ENCODE measurements at places on chromosomes 2 and 18.

- no peak for DNase-seq
Measured at GRCh38 chr18:33700513-33700976, 122.5 kb downstream of the ASXL3 start.

GRCh38 chr2:174788291-174788929, 24.1 kb upstream of the CHRNA1 start:
- no peak for DNase-seq

GRCh38 chr2:84283506-84283905, 175.6 kb downstream of the SUCLG1 start:
- no peak for DNase-seq

- no peak for DNase-seq
Measured at GRCh38 chr2:131092458-131093005, 728 bp downstream of the FAM168B start.

GRCh38 chr2:160507046-160507407, 13.4 kb upstream of the RBMS1 start:
- DNase-seq: no peak

GRCh38 chr2:75464348-75464946, 96.3 kb downstream of the EVA1A start:
- no peak for DNase-seq

DNA sequence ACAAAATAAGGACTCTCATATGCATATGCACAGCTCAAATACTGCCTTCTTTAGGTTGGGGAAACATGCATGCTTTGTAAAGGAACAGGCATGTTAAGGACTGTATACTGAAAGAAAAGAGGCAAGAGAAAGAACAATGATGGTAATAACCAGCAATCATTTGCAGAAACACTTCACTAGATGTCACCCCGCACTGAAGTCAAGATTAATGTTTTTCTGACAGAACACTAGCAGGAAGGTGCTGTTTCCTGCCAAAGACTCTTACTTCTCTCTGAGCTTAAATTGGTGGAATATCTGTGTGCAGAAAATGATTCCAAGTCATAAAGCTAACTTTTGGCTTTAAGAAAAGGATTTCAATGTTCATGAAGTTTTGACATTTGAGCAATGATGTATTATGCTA, 19.3 kb upstream of the CSRNP3 start:
- DNase-seq: no peak

DNA sequence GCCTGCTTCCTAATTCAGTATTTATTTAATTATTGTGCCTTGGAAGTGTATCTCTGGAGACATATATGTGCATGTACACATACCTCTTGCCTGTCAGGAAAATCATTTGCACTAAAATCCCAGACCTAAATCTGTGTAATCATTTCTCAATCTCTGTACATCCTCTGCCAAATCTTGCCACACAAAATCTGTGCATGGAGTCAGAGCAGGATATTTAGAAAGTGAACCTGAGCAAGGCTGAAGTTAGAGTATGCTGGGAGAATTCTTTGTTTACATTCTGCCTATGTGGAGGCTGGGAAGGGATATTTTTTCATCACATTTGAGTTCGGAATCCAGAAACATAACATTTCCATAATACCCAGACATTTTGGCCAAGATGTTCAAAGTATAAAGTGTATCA, 9.3 kb downstream of the XRCC5 start:
- no peak for DNase-seq

DNA sequence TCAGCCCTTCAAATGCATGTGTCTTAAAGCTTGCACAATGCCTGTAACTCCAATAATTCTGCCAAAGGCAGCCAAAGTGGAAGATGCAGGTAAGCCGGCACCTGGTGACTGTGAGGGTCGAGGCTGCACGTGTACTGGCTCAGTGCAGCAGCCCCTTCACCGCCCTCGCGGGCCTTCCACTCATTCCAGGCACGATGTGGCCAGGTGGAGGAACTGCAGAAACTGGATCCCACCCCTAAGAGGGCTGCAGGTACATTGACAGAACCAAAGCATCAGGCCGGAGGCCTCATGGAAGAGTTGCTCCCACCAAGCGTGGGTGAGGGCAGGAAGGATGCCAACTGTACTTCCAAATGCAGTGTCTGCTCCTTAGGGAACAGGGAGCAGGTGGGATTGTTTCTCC, 253.4 kb downstream of the HDAC4 start:
- peak; percentile 15 for DNase-seq

- no peak for DNase-seq
Measured at GRCh38 chr18:13530879-13531387, 195.4 kb downstream of the FAM210A start.

- DNase-seq: no peak
Measured at GRCh38 chr2:239723486-239724193, 301.5 kb downstream of the NDUFA10 start.

DNA sequence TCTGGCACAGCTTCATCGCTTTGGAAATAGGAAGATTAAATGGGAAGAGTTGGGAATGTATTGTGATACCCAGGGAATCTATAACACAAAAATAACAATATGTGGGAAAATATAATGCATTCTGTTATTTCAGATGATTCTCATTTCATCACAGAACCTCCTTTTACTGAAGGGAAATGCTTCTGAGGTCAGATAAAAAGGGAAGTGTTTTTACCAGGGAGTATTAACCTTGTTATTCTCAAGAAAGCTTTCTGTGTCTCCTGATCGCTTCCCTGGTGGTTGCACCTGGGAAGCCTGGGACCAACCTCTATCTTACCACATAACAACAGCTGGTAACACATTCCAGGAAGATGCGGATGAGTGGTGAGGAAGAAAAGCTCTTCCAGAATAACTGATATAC, 47.2 kb downstream of the SCG2 start:
- no peak for DNase-seq

DNA sequence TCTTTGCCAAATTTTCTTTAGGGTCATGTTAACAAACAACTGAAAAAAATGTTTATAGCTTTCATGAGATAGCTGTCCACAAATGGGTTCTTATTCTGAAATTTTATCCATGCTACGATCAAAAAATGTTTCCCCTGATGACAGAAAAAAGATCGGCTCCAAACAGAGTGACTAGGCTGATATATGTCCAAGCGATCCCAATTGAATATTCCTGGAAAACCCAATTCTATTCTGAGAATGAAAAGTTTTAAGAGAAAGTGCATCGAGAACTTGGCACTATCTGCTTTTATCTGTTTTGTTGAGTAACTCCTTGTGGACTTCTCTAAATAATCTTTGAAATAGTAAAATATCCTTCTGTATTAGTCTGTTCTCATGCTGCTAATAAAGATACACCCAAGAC, 19.1 kb downstream of the KCNE4 start:
- no peak for DNase-seq

GRCh38 chr2:201572846-201573508, 70.3 kb downstream of the TMEM237 start:
- DNase-seq: no peak

DNA sequence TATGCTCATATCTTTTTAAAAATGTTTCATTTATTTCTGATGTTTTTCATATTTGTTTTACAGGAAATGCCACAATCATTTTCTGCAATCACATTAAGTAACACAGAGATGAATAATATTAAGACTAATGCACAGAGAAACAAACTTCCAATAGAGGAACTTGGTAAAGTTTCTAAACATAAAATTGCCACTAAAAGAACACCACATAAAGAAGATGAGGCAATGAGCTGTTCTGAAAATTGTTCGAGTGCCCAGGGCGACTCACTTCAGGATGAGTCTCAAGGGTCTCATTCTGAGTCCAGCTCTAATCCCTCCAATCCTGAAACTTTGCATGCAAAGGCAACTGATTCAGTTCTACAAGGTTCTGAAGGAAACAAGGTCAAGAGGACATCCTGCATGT, 70.4 kb downstream of the APLF start:
- no peak for DNase-seq

DNA sequence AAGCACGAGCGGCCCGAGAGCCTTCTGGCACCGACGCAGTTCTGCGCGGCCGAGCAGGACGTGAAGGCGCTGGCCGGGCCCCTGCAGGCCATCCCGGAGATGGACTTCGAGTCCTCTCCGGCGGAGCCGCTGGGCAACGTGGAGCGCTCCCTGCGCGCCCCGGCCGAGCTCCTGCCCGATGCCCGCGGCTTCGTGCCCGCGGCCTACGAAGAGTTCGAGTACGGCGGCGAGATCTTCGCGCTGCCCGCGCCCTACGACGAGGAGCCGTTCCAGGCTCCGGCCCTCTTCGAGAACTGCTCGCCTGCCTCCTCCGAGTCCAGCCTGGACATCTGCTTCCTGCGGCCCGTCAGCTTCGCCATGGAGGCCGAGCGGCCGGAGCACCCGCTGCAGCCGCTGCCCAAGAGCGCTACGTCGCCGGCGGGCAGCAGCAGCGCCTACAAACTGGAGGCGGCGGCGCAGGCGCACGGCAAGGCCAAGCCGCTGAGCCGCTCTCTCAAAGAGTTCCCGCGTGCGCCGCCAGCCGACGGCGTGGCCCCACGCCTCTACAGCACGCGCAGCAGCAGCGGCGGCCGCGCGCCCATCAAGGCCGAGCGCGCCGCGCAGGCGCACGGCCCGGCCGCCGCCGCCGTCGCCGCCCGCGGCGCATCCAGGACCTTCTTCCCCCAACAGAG, 70.4 kb downstream of the ARHGEF33 start:
- DNase-seq: peak; percentile 89

- DNase-seq: no peak
Measured at GRCh38 chr2:57906152-57906732, 140.4 kb upstream of the VRK2 start.

- no peak for DNase-seq
Measured at GRCh38 chr2:218709908-218710307, 727 bp upstream of the TTLL4 start.

- DNase-seq: no peak
Measured at GRCh38 chr2:148848146-148848545, 26.9 kb upstream of the KIF5C start.

DNA sequence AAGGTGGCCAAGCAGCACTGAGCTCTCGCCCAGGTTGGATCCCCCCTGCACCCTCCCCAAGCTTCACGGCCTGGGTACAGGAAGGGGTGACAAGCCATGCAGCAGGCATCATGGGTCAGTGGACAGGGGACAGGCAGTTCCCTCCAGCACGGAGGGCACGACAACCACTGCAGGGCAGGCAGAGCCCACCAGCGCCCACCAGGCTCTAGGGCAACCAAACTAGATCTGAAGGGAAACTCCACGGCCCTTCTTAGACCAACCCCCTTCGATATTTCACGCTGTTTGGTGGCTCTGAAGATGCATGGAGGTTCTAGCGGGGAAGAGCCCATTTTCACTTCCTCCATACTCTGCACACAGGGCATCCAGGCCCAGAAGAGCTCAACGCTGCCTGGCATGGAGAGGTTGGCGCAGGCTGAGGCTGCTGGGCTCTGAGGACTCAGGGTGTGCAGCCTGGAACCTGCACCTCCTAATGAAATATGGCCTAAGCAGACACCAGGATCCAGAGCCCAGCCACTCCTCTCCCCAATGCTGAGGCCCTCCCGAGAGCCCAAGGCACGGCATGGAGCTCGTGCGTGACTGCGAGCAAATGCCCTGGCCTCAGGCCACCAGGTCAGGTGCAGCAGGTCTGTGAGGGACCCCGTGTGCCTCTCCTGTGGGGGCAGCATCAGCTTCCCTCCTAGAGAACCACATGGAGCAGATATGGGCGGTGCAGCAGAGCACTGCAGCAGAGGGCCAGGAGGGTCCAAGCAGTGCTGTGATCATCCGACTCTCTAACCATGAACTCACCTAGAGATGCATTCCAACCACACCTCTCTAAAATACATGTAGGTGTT, 8.7 kb upstream of the MTERF4 start:
- no peak for DNase-seq
